ENCODE measurements at places on chromosomes 7 and 10. TPM values are rescaled to one million over a fixed set of nuclear protein-coding genes. Genes with fewer than 3 reads are reported as not detected.

DNA sequence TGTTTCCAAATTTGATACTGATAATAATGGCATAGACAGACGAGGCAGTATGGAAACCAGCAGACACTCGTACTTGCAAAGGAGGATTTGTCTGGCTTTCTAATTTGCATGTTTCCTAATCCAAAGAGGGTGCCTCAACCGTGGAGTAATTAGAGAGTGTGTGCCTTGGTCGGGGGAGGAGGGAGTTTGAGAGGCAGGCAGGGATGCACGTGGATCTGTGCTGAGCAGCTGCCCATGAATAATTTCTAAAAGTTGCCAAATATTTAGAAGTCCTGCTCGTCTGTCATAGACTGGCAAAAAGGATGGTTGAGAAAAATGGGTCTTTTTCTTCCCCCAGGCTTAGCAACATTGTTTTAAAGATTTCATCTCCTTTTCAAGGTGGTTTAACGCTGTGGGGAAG lies 69.4 kb downstream of the PTPRE start:
- no peak for DNase-seq

DNA sequence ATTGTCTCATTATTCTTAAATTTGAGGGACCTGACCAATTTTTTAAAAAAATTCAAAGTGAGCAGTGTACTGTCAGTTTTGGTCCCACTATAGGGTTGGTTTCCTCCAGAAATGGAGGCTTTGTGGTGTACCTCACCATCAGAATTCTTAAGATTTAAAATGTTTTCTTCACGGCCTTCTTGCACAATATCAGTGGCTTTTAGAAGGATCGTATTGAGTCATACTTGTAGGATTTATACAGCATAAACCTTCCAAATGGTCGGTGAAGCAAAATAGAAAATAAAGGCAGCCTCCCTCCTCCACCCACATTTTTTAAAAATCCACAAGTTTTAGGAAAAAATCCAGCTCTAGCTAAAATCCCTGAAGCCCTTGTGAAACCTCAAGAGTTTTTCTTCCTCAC lies 126.4 kb downstream of the RNLS start:
- no peak for DNase-seq

GRCh38 chr10:34553747-34554146 lies 261.3 kb downstream of the PARD3 start:
- no peak for DNase-seq

DNA sequence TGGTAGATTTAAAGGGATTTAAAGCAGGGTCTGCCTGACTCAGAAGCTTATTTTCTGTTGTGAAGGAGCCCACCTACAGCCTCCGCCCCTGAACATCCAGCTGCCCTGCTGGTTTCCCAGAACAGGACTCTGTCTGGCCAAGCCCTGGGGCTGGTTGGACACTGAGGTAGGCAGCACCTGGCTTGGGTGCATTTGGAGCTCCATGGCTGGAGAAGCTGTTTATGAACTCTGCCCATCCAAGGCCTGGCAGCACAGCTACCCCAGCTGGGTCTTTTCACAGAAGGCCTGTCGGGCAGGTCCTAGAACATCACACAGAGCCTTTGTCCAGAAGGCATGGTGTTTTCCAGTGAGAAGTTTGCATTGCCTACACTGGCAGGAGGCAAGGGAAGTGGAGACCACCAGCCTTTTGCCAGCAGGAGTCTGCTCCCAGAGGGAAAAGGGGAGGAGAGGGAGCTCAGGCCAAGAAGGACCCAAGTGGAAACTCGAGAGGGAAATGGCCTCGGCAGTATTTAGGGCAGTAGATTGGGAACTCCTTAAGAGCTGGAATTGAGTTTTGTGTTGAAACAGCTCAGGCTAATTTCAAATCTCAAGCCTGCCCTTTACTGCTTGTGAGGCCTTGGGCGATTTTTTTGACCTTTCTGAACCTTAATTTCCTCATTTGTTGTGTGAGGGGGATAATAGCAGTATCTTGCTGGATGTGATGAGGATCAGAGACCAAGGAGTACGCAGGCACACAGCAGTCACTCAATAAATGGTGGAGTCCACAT lies 12.3 kb upstream of the PDCD4 start:
- DNase-seq = no peak

DNA sequence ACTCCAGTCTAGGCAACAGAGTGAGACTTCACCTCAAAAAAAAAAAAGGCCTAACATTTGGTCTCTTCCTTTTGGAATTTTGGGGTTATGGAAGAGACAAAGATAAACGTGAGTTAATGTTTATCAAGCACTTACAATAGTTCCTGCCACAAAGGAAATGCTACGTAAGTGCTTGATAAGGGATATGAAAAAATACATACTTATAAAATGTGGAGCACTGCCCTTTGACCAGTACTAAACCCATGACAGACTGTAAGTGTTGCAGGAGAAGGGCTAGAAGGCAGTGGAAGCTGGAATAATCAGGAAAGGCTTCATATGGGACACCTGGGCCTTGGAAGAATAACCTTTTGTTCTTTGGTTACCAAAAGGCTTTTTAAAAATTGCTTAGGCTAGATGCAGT lies 25.5 kb downstream of the TMEM248 start:
- DNase-seq = no peak

DNA sequence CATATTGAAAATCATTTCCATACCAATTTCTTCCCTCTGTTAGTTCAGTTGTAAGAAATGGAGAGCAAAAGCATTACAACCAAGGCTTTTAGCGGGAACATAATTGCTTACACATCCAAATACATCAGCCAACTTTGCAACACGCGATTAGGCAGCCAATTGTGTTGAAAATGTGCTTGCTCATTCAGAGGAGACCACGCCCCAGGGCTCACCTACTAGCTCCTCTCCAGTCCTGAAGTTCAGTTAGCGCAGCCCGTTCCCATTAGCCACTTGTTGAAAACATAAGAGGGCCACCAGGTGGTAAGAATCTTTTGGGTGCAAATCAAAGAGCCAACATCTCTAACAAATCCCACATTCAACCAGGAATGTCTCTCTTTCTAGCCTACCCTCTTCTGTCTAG lies 213.2 kb upstream of the MDFIC start:
- no peak for DNase-seq

DNA sequence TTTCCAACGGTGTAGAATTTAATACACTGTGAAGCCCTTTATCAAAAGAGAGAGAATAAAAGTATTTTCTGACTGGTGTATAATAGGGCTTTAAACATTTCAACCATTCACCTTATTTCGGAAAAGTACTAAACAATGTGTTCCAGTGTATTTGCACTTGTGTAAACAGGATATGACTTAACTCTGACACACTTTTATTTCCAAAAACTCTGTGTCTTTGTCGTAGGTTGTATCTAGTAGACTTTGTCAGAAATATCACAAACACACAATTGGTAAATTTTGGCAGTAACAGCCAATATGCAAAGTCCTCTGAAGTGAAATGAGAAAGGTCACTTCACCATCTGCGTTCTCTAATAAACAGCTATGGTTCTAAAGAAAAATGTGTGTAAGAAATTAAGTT lies 10.3 kb upstream of the TSPAN13 start:
- DNase-seq = no peak

DNA sequence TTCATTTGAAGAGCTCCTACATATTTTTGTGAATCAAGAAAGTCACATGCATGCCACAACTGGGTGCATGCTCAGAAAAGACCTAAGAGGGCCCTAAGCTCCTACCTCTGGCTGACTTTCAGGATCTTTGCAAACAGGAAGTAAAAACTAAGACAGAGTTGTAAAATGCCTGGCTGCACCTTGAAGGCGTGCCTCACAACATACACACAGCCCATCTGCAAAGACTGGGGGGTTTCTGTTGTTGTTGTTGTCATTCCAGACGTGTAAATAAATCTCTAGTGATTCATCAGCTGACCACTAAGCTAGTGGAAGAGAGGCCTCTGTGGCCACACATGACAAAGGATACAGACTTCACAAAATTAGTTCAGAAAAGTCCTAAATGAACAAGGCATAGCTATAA lies 31.8 kb downstream of the SMURF1 start:
- no peak for DNase-seq

- DNase-seq = no peak
These were observed 15.9 kb upstream of the AKR1E2 start for GRCh38 chr10:4810092-4810491.

GRCh38 chr10:49502358-49502757 lies 36.6 kb downstream of the ERCC6 start:
- no peak for DNase-seq

- DNase-seq = no peak
These were observed 29.1 kb downstream of the GALNT11 start for GRCh38 chr7:152054367-152055230.

GRCh38 chr7:39924122-39924521 lies 25.9 kb upstream of the CDK13 start:
- DNase-seq = no peak

GRCh38 chr10:115049960-115050359 lies 43.2 kb upstream of the ATRNL1 start:
- DNase-seq = no peak

DNA sequence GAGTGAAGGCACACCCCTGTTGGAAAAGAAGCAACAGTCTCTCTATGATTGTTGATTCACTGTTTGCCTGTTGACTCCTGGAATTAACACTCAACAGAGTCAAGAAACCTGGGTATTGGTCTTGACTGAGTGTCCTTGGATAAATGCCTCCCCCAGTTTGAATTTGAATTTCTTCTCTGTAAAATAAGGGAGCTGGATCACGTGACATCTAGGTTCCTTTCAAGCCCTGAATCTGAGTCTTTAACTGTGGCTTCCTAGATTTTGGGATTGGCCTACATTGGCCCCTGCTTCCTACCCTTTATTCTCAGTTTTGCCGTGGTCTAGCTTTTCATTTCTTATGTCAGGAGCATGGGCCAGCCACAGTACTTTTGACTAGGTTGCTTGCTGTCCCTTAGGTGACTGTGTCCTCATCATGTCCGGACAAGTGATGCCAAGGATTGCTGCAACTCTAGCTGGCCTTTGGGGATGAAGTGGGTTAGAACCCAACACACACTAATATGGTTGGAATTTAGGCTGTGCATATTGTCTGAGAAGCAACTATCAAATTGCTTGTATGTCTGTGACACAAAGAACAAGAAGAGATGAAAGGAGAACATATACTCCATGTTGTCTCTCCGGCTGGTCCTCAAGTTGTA lies 35.4 kb downstream of the CALD1 start:
- no peak for DNase-seq

DNA sequence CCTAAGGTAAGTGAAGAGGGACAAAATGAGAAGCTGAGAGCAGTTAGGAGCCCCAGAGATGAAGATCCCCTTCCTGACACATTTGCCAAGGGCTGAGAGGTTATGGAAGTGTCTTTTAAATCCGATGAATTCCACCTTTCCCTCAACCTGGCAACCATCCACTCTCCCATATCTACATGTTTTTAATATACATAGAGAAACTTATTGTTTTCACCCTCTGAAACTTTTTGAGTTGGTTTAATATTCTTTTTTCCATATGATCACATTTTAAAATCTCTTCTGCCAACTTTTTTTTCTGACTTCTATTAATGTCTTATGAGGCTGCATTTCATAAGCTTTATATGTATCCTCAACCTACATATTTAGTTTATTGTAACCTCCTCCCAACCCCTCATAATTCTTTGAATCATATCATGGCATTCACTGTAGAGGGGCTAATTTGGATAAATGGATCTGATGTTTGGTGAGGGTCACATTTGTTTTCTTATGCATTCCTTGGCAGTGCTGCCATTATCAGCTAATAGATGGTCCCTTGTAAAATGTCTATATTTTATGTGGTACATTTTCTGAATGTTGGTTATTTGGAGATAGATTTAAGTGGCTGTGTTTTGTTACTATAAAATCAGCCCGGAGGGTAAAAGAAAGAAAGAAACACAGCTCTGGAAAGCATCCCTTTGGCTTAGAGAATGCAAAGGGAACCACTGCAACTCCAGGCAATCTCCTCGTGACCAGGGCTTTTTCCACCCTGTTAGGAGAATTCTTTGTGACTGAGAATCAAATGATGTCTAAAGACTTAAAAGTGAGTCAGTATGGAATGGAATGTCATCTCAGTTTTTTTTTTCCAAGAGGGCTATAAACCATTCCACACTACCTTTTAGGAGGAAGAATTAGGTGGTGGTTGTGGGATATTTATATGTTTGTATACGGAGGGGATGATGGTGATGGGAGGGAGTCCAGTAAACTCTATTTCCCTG lies 334.4 kb downstream of the SUGCT start:
- no peak for DNase-seq

GRCh38 chr10:92591550-92592022 lies 1.3 kb upstream of the KIF11 start:
- DNase-seq = peak; percentile 96

DNA sequence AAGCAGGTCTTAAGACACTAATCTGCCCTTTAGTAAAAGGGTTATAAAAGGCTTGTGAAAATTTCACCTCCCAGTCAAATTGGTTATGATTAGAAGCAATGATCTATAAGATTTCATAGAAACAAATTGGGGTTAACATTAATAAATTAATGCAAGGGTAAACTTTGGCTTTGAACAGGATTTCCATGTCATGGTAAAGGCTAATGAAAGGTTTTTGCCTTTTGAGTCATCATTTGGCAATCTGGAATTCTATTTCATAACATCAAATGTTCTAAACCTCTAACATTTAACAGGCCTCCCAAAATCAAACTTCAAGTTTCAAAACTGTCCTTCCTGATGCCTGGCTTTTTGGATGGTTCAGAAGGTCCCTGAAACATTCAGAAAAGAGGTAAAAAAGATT lies 62.4 kb downstream of the COA1 start:
- no peak for DNase-seq

- no peak for DNase-seq
These were observed 45.1 kb downstream of the RNLS start for GRCh38 chr10:88538048-88538447.

GRCh38 chr7:85890244-85890811 lies 703.5 kb upstream of the SEMA3D start:
- DNase-seq = no peak

GRCh38 chr7:70415179-70415972 lies 716.6 kb upstream of the GALNT17 start:
- no peak for DNase-seq

DNA sequence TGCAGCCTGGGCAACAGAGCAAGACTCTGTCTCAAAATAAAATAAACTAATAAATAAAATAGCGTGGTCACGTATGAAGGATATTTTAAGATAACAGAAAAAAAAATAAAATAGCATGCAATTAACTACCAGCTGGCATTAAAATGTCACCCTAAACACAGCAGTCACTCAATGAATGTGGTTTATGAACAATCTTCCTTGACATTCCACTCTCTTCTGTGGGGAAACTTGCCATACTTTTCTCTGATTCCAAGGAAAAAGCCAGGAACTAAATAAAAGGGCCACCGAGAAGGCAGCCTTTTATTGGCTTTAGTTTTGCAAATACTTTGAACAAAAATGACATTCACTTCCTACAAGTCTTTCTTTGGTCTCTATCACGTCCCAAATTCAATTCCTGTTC lies 266.6 kb downstream of the PARD3 start:
- no peak for DNase-seq

- no peak for DNase-seq
These were observed 171.1 kb downstream of the FAM107B start for GRCh38 chr10:14603534-14604102.

The BICC1 gene
- 17.0 TPM for total RNA-seq

The PKD2L1 gene
- total RNA-seq = 0.39 TPM

The TPST1 gene
- 21.8 TPM for total RNA-seq

The SFRP4 gene
- total RNA-seq = 64.3 TPM

The GIMAP1 gene
- total RNA-seq = 4.4 TPM

The CNPY1 gene
- total RNA-seq = not detected

The SLC39A12 gene
- 0.35 TPM for total RNA-seq

The CUBN gene
- total RNA-seq = 3.5 TPM

The PNLIPRP1 gene
- 0.90 TPM for total RNA-seq

The PPP3CB gene
- total RNA-seq = 50.5 TPM

The CHN2 gene
- 11.0 TPM for total RNA-seq

The ANK3 gene
- 3.8 TPM for total RNA-seq

The MEOX2 gene
- total RNA-seq = 22.1 TPM

The MRPL32 gene
- 55.1 TPM for total RNA-seq

The MRLN gene
- not detected for total RNA-seq

The GDF2 gene
- total RNA-seq = not detected

Data from mesenteric fat pad (tissue), 1 donor.